ENCODE measurements at places on chromosomes 6 and 20. TPM values are rescaled to one million over a fixed set of nuclear protein-coding genes. Genes with fewer than 3 reads are reported as not detected.

DNA sequence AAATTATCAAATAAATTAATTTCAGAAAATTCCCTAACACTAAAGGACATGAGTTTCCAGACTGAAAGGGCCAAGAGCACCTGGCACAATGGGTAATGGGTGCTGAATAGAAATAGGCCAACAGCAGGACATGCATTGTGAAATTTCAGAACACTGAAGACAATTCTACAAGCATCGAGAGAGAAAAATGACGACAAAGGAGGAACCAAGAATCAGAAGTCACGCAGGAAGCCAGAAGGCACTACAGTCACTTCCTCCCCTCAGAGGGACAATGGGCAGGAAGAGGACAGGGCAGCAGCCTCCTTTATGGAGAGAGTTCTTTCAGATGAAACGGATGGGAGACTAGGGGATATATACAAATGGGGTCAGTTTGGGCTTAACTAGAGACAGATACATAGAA, 29.6 kb downstream of the PCNA start:
- no peak for DNase-seq

DNA sequence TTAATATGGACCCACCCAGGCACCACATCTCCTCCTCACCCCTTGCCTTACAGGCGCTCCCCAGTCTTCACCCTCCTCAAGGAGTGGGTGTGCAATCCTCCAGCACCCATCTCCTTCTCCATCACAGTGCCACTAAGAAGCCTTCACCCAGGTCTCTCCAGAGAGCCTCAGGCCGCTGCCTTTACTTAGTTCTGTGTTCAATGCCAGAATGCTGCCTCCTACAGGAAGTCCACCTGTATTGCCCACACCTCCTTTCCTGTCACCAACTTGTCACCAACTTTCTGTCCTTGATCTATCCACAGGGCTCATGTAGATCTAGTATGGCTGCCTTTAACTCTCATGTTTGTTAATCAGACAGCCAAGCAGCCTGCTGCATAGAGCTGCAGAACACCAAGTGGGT, 586 bp upstream of the LST1 start:
- no peak for DNase-seq

GRCh38 chr6:170243386-170243785, 47.5 kb downstream of the DLL1 start:
- no peak for DNase-seq

DNA sequence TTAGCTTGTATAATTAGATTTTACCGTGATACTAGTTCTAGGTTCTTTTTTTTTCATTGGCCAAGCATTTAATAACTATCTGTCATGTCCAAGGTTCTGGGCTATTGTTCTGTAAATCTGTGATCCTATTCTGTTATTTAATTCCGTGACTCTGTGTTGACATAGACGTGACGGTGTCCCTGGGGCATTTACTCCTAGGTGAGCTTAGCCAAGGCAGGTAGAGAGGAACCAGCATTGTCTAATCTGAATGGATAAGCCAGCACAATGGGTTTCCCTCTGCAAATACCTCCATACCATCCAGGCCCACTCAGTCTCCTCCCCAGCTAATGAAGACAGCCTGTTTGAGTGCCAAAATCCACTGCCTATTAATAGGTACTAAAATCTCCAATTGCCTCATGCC, 8.9 kb upstream of the CDSN start:
- DNase-seq = no peak

PRR3 gene
- polyA plus RNA-seq = 17.6 TPM

GRCh38 chr6:137136065-137136464, 37.4 kb downstream of the IL22RA2 start:
- DNase-seq = no peak

DNA sequence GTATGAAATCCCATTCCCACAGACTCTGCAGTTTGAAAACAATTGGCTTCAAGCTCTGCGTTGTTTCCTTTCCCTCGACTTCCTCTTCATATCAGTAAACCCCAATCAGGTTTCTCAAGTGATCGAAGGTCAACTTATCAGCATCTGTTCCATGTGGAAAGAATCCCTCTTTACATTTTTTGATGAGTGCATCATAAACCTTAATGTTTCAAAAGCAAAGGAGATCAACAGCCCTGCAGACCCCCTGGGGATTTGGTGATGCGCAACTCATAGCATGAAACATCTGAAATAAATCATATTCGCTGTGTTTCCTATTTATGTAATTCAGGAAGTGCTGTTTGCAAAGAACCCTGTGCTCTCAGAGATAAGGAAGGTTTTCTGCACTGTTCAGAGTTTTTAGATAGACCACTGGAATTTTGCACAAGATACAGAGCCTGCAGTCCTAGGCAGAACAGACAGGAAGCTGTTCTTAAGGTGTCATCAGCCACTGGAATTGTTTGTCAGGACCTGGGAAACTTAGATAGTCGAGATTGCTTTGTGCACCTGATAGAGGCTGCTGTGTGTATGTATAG, 216.0 kb downstream of the HIVEP2 start:
- no peak for DNase-seq

DNA sequence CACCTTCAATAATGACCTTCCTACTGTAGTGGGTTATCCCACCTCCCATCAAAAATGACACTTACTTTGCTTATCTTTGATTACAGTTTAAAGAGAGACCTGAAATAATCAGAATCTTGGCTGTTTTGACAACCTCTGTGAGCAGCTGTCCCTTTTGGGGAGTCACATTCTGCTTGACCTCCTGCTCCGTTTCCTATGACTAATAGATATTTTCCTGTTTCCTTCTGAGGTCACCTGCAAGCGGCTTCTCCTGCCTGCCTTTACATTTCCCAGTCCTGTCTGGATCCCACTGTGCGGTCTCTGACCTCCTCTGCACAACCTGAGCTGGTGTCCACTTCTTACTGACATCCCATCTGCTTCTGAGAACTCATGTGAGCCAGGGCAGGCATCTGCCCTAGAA, 54.2 kb downstream of the TRAM2 start:
- DNase-seq = no peak

DNA sequence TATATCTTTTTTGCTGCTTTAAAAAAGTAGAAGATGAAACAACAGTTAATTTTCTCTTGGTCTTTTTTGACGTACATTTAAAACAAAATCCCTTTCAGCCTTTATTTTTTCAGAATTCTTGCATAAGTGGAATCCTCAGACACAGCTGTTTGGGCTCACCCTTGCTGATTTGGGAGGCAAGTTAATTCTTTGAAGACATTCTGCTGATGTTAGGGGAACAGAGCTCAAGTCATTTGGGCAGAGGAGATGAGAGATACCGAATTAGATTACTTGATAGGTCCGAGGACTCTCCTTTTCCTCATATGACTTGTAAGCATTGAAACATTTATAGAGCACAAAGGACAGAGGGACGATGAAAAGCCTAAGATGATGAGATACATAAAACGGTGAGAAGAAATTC, 567.9 kb upstream of the CITED2 start:
- no peak for DNase-seq

- DNase-seq = no peak
Measured at GRCh38 chr6:31597006-31597405, 4.2 kb upstream of the NCR3 start.

PIM1 gene
- 35.8 TPM for polyA plus RNA-seq

RPS6KA2 gene
- polyA plus RNA-seq = 22.5 TPM

- DNase-seq = no peak
Measured at GRCh38 chr6:17851720-17852161, 135.7 kb downstream of the KIF13A start.

OARD1 gene
- polyA plus RNA-seq = 17.5 TPM

DNA sequence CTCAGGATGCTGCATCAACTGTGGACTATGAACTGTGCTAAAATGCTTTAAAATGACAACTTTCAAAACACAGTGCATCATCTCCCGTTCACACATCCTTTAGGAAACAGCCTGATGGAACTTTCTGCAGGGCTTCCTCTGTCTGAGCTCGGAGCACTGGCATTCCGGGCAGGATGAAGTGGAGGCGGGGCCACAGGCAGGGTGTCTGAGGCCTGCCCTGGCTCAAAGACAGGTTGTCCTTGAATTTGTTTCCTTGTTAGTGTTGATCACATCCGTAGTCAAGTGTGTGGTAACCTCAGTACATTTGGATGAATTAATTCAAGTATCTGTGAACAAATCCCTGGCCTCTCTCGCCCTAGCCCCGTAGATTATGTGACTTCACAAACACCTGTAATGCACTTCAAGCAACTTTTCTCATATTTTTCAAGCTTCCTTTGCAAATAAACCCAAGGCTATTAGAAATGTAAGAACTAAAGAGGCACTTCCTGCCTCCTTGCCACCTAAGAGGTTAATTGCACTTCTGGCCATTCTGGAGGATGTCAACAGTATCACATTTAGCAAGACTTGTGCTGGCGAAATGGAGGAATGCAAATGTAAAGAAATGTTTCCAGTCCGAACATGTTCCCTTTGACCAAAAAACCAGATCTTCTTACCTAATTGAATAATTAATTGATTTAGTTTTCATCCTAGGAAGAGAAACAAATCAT, 3.1 kb downstream of the CD93 start:
- no peak for DNase-seq

LRRN4 gene
- 0.19 TPM for polyA plus RNA-seq

TXLNB gene
- polyA plus RNA-seq = 137 TPM

SNPH gene
- polyA plus RNA-seq = 9.0 TPM

- no peak for DNase-seq
Measured at GRCh38 chr6:53616450-53617357, 48.9 kb downstream of the KLHL31 start.

GRCh38 chr6:45491048-45491735, 113.5 kb upstream of the SUPT3H start:
- DNase-seq = no peak

DNA sequence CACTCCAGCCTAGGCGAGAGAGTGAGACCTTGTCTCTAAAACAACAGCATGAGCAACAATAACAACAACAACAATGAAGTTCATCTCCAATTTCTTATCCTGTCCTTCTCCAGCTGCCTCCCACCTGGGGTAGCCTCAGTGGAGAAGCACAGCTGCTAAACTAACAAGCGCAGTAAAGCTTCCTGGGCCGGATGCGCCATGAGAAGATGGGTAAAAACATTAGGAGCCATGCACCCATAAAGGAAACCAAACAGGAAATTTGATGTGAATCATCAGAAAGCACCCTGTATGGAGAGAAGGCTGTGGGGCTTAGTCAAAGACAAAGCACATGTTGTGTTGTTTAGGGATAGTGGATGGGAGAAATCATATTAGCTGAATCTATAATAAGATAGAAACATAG, 61.1 kb upstream of the CCN6 start:
- DNase-seq = no peak

DNA sequence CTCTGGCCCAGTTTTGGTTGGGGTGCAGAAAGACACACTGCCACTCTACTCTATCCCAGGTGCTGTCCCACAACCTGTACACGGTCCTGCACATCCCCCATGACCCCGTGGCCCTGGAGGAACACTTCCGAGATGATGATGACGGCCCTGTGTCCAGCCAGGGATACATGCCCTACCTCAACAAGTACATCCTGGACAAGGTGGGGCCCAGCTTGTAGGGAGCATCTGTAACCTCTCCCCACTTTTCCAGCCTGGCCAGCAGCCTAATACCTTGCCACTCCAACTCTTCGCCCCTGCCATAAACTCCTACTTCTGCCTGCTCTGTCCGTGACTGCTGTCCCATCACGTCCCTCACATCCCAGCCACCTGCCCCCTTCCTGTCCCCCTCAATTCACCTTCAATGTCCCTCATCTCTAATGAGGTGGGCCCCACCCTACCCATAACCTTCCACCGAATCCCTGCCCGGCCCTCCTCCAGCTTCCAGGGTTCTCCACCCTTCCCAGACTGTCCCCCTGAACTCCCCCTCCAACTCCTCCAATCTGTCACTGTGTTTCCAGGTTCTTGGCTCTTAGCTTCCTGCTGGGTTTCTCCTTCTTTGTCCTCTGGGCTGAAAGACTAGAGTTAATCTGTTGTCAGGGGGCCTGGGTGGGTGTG, 12.1 kb downstream of the DEF6 start:
- DNase-seq = no peak

GRCh38 chr20:45727044-45727443, 4.9 kb downstream of the SPINT4 start:
- no peak for DNase-seq

GRCh38 chr20:21518292-21518991, 4.6 kb upstream of the NKX2-2 start:
- DNase-seq = no peak

GRCh38 chr6:164336455-164336854, 921.9 kb downstream of the QKI start:
- no peak for DNase-seq

PRICKLE4 gene
- polyA plus RNA-seq = 3.0 TPM

DNA sequence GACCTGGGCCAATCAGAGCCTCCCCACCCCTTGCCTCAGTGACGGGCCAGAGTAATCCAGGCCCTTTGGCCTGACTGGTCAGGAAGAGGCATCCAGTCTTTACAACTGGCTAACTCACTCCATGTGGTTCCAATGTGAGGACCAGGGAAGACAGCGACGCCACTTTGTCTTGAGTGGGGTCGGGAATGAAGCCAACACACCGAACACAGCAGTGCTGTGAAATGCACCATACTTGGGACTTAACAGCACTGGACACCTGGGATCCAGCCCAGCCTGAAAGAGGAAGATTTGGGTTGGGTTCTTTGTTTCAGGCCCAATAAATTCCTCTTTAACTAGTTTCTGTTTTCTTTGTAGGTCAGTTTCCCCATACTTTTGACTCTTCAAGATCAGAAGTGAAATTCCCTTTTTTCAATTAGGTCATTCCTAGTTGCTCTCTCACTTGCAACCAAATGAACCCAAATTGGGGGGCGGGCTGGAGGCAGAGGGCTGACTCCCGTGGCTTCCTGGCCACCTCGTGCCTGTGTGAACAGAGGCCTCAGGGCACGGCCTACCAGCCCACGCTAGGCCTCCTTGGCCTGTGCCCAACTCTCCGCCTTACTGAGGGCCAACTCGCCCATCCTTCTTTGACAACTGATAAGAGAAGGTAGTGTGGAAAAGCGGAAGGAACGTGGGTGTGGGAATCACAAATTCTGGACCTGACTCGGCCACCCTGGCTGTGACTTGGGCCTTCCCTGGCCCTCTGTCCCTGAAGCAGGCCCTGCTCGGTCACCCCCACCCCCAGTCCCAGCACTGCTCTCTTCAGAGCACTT, 17.1 kb downstream of the SULF2 start:
- no peak for DNase-seq

DNA sequence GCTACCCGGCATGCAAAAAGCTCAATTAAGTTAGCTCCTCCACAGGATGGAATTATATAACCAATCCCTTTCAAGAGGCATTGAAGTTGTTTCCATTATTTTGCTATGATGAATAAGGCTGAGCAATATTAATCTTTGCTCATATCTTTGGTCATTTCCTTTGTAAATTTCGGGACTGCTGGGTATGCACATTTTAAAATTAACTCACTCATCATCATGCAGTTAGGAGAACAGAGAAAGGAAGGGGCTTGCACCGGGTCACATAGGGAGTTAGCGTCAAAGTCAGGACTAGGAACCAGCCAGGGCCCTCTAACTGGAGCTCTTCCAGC, 430 bp upstream of the FAM110A start:
- no peak for DNase-seq
